ENCODE measurements at places on chromosomes 12 and 14. TPM values are rescaled to one million over a fixed set of nuclear protein-coding genes. Genes with fewer than 3 reads are reported as not detected.

DNA sequence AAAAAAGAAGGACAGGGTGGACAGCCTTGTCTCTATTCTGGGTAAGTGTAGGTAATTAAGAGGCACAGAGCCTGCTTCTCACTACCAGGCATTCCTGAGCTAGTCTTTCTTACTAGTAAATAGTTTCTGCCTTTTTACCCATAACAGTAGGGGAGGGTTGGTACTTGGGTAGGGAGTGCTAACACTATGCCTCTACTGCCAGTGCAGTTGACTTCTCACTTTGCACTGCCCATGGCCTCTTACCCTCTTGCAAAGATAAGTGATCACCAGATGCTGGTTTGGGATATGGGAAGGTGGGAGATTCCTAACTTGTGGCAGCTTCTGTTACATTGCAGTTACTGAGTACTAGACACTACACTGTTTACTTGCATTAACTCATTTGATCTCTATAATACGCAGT is 11.6 kb downstream of the AHSA1 start:
- no peak for DNase-seq
- H3K4me3 ChIP-seq: no peak overlapping the region
- H3K36me3 ChIP-seq: peaks cover 40% of the 10 kb centered on the region
- peak overlapping the region; percentile 34 for H3K27ac ChIP-seq

DNA sequence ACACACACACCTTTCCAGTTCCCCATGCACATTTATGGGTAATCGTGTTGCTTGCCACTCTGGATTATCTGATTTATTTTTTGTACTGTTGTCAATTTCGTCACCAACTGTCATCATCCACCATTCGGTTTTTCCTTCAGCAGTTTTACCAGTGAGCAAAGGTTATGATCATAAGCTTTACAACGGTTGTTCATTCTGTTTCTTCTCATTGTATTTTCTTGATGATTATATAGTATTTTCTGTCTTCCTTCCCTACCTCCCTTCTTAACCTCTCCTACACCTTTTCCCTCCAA is 680 bp downstream of the NECAP1 start:
- peak overlapping the region; percentile 92 for H3K27ac ChIP-seq
- H3K27me3 ChIP-seq: no peaks in the 10 kb centered on the region
- H3K36me3 ChIP-seq: no peaks in the 10 kb centered on the region
- H3K4me1 ChIP-seq: peaks cover 13% of the 10 kb centered on the region

The LIMA1 gene
- 254 TPM for total RNA-seq

The KCNC2 gene
- total RNA-seq: not detected

DNA sequence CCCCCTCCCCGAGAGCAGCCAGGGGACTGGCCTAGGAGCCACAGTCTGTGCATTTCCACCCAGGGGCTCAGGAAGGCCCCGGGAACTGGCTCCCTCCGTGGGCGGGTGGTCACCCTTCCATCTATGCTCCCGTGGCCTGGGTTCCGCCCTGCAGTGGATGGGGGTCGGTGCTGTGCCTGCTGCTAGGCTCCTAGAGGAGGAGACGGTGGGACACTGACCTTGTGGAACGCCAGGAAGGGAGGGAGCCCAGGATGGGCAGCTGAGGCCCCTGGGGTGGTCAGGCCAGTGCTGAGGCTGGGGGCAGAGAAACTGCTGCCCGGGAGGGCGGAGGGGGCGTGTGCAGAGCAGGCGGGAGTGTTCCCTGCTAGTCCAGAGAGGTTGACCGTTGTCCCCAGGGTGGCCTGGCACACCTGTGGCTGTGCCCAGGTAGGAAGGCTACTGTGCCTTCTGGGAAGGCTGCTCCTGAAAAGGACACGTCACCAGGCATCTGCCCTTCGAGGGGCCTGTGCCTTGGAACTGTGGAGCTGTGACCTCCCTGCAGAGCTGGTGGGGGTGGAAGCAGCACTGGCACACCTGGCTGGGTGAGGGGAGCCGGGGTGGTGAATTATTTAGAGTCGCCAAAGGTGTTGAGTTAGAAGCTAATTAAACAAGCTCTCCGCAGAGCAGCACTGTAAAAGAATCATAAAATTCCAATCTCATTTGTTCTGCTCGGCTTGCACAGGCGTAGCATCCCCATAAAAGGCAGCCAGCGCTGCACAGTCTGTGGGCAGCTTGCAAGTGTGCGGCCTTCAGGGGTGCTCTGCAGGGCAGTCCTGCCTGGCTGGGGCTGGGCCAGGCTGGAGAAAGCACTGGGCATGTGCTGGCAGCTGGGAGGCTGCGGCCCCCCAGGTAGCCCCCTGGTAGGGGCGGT is 145.1 kb downstream of the KIF26A start:
- H3K4me1 ChIP-seq: peaks cover 31% of the 10 kb centered on the region
- DNase-seq: peak; percentile 71
- no peaks in the 10 kb centered on the region for H3K36me3 ChIP-seq
- no peaks in the 10 kb centered on the region for H3K27me3 ChIP-seq
- peak overlapping the region; percentile 88 for H3K27ac ChIP-seq

- no peaks in the 10 kb centered on the region for H3K4me1 ChIP-seq
- DNase-seq: no peak
- H3K4me3 ChIP-seq: no peak overlapping the region
- H3K27me3 ChIP-seq: no peaks in the 10 kb centered on the region
- H3K36me3 ChIP-seq: no peaks in the 10 kb centered on the region
- peak overlapping the region; percentile 40 for H3K27ac ChIP-seq
Measured at GRCh38 chr12:92905811-92906554, 23.1 kb downstream of the EEA1 start.

DNA sequence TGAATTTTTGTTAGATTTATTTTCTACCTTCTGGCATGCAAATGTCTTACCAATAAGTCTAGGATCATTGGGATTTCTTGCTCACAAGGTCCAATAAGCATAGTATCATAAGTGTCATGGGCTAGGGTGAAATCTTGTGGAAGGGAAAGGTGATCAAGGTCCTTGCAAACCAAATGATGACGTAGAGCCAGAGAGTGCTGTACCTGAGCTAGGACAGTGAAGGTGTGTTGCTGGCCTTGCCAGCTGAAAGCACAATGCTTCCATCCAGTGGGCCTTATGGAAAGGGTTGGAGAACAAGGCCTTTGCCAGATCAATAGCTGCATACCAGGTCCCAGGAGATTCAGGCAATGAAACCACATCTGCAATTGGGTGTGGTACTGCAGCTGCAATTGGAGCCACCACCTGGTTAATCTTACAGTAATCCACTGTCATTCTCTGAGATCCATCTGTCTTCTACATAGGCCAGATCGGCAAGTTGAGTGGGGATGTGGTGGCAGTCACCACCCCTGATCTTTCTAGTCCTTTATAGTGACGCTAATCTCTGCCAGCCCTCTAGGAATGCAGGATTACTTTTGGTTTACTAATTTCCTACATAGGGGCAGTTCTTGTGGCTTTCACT is 208.9 kb upstream of the MYL2 start:
- H3K27me3 ChIP-seq: no peaks in the 10 kb centered on the region
- H3K27ac ChIP-seq: no peak overlapping the region
- H3K36me3 ChIP-seq: no peaks in the 10 kb centered on the region
- H3K4me3 ChIP-seq: no peak overlapping the region
- DNase-seq: no peak

GRCh38 chr12:101694986-101695385 is 2.5 kb upstream of the CHPT1 start:
- no peak overlapping the region for H3K4me3 ChIP-seq
- H3K27ac ChIP-seq: no peak overlapping the region
- no peaks in the 10 kb centered on the region for H3K36me3 ChIP-seq

- peaks cover 4% of the 10 kb centered on the region for H3K4me1 ChIP-seq
- H3K36me3 ChIP-seq: no peaks in the 10 kb centered on the region
- no peak for DNase-seq
- H3K4me3 ChIP-seq: no peak overlapping the region
Measured at GRCh38 chr12:26632756-26633155, 200.2 kb downstream of the ITPR2 start.

DNA sequence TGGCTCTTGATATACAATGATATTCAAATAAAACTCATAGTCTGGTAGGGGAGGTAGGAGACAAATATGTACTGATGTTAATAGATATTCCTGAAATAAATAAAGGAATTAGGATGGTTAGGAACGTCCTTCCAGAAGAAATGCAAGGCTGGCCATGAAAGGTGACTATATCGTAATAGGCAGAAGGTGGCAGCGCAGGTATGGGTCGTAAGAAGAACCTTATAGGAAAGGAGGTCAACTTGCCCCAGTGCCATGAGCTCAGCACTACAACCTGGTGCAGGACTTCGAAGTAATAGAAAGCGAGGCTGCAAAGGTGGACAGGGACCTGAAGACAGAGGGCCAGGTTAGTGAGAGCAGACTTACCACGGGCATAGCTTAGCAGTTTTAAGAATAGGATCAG is 55.3 kb upstream of the FGD4 start:
- H3K4me3 ChIP-seq: no peak overlapping the region
- H3K27ac ChIP-seq: no peak overlapping the region
- DNase-seq: no peak
- H3K36me3 ChIP-seq: no peaks in the 10 kb centered on the region

The P2RX7 gene
- total RNA-seq: 0.96 TPM

- no peak overlapping the region for H3K27ac ChIP-seq
- H3K36me3 ChIP-seq: no peaks in the 10 kb centered on the region
- no peak for DNase-seq
Measured at GRCh38 chr12:58681730-58682129, 238.6 kb downstream of the LRIG3 start.

DNA sequence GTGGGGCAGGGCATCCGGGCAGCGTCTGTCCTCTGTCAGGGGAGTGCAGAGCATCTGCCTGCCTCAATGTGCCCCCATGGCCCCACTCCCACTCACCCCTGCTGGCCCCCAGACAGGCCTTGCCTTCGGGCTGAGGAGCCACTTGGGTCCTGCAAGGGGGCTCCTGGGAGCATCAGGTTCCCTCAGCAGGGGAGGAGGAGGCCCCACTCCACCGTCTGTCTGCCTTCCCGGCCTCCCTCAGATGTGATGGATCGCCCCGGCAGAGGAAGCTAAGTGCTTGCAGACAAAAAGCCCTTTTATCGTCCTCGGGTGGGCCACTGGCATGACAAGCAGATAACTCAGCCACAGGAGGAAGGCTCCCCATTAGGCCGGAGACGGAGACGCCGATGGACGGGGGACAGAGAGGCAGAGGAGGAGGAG is 35.1 kb downstream of the NCOR2 start:
- DNase-seq: no peak
- H3K4me3 ChIP-seq: no peak overlapping the region
- no peaks in the 10 kb centered on the region for H3K36me3 ChIP-seq

The ALDH2 gene
- total RNA-seq: 126 TPM

The KRT4 gene
- total RNA-seq: not detected

The GIT2 gene
- 48.0 TPM for total RNA-seq

The MYO1H gene
- not detected for total RNA-seq

DNA sequence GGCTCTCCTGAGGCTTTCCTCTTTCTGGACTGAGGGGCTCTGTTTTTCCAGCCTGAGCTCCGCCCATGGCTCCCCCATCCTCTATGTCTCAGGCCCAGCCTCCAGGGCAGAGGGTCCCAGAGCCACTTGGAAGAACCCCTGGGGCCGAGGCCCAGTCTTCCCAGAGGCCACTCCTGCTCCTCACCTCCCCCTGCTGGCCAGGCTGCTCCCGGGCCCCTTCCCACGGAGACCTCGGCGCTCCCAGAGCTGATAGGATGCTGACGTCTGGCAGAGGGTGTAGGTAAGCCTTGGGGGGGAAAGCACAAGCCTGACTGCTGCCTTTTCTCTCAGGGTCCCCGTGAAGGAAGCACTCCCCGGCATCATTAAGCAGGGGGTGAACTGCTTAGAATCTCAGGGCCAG is 51.4 kb downstream of the ERH start:
- H3K27me3 ChIP-seq: no peaks in the 10 kb centered on the region
- DNase-seq: peak; percentile 47
- no peaks in the 10 kb centered on the region for H3K36me3 ChIP-seq
- H3K27ac ChIP-seq: no peak overlapping the region
- no peak overlapping the region for H3K4me3 ChIP-seq

The CLEC1A gene
- 0.55 TPM for total RNA-seq

GRCh38 chr12:129002427-129002826 is 149.1 kb downstream of the GLT1D1 start:
- H3K27me3 ChIP-seq: no peaks in the 10 kb centered on the region
- no peak overlapping the region for H3K27ac ChIP-seq
- no peaks in the 10 kb centered on the region for H3K36me3 ChIP-seq
- H3K4me3 ChIP-seq: no peak overlapping the region
- no peak for DNase-seq

DNA sequence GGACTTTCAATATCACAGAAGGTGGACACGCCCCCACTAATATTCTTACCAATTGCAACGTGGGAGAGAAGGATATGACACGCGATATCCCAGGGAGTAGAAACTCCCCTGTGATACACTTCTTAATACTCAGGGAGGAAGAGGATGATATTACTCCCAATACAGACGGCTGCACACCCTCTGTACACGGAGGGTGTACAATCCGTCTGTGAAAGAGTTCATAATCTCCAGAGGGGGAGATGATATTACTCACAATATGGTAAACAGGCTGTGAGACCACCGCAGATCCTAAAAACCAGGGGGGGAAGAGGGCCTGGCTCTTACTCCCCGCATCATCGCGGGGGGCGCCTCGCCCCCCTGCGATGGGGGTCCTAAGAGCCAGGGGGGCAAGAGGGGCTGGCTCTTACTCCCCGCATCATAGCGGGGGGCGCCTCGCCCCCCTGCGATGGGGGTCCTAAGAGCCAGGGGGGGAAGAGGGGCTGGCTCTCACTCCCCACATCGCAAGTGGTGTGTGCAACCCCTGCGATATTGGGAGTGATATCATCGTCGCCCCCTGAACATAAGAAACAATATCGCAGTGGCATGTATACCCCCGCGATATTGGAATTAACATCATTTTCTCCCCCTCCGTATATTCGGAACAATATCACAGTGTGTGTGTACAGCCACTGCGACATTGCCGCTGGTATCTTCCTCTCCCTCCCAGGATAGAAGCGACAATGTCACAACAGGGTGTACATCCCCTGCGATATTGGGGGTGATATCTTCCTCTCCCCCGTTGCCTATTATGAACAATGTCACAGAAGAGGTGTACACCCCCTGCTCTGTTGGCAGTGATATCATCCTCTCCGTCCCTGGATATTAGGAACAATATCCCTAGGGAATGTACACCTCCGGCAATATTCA is 8.9 kb upstream of the CLEC6A start:
- H3K27ac ChIP-seq: no peak overlapping the region
- no peaks in the 10 kb centered on the region for H3K4me1 ChIP-seq
- no peaks in the 10 kb centered on the region for H3K36me3 ChIP-seq
- no peak for DNase-seq

The FLVCR2 gene
- total RNA-seq: 43.8 TPM

The CACNA1C gene
- 27.3 TPM for total RNA-seq

DNA sequence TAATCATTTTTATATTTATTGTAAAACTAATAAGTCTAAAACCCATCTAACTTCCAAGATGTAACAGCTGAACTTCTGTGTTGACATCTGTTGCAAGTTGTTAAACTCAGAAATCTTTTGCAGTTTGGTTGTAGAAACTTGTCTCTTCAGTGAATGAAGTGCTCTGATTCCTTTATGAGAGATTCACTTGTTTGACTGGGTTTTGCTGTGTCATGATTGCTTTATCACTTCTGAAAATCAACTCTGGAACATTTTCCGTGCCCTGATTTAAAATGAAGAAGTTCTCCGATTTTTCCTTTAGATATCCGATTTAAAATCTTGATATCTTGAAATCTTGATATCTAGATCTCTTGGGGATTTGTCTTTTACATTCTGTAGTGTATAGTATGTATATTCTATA is 65.1 kb downstream of the DIP2B start:
- H3K27me3 ChIP-seq: no peaks in the 10 kb centered on the region
- H3K36me3 ChIP-seq: no peaks in the 10 kb centered on the region
- no peak overlapping the region for H3K27ac ChIP-seq
- peaks cover 58% of the 10 kb centered on the region for H3K4me1 ChIP-seq

The LTBP2 gene
- total RNA-seq: 10.3 TPM

The PIWIL1 gene
- total RNA-seq: 0.55 TPM

- H3K27me3 ChIP-seq: no peaks in the 10 kb centered on the region
- no peak for DNase-seq
- no peaks in the 10 kb centered on the region for H3K36me3 ChIP-seq
- no peak overlapping the region for H3K4me3 ChIP-seq
- no peaks in the 10 kb centered on the region for H3K4me1 ChIP-seq
Measured at GRCh38 chr12:18595412-18595811, 142.4 kb downstream of the PLCZ1 start.
